ENCODE measurements at places on chromosomes 4 and X.

GRCh38 chr4:130395871-130396270 is 1299.9 kb downstream of the C4orf33 start:
- DNase-seq, result no peak

DNA sequence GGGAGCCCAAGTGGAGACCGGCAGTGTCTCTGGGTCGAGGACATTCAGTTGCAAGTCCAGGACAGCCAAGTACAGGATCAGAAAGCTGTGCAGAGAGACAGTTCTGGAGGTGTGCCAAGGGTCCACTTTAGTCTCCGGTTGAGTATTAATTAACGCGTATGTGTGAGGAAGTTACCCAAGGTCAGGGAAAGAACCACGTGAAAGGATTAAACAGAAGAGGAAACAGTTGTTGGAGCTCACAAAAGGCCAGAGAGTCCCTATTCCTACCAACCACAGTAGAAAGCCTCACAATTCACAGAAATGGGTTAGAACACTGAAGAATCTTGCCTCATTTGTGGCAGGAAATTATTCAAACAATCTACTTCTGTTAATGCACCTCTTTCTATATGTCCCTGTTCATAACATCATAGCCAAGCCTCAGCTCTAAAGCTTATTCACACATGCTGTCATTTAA is 17.9 kb upstream of the NSUN7 start:
- DNase-seq, result peak; percentile 28

GRCh38 chr4:44425614-44426208 is 22.9 kb downstream of the KCTD8 start:
- no peak for DNase-seq

DNA sequence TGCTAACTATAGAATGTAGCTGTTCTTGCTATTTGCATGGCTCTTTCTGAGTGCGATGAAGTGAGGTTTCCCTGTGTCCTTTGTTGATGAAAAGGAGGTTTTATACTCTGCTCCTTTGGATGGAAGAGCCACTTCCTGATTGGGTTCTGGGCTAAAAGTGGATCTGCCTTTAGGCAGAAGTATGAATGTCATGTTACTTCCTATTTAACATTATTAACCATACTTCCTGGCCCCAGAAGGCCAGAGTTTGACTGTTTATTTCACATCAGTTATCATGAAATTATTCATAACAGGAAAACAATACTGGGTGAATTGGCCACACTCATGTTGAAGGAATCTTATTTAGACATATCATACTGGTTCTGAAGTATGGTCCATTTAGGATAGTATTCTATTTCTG is 386.2 kb downstream of the PCDH7 start:
- no peak for DNase-seq

DNA sequence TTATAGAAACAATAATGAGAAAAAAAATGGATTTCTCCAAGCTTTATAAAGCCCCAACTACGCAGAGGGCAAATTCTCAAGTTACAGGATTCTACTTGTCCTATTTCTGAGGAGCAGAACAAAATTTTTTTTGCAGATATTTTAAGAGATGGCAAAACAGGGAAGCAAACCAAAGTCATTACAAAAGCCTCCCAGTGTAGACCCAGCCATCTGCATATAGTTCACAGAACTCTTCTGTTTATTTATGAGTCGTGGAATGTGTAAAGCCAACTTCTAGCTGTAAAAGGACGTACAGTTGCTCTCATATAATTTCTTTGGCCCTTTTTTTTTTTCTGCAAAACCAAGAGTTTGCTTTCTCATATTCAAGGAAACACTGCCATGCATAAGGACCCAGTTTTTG is 120.4 kb downstream of the PCDH7 start:
- DNase-seq, result no peak

GRCh38 chr4:173537613-173538147 is 7.7 kb upstream of the HAND2 start:
- no peak for DNase-seq

- DNase-seq, result peak; percentile 42
These were observed 169.9 kb downstream of the AASDH start for GRCh38 chr4:56217343-56217890.

- no peak for DNase-seq
These were observed 15.1 kb upstream of the NKX3-2 start for GRCh38 chr4:13559413-13559812.

- peak; percentile 12 for DNase-seq
These were observed 45.6 kb downstream of the MAOB start for GRCh38 chrX:43836435-43837184.

DNA sequence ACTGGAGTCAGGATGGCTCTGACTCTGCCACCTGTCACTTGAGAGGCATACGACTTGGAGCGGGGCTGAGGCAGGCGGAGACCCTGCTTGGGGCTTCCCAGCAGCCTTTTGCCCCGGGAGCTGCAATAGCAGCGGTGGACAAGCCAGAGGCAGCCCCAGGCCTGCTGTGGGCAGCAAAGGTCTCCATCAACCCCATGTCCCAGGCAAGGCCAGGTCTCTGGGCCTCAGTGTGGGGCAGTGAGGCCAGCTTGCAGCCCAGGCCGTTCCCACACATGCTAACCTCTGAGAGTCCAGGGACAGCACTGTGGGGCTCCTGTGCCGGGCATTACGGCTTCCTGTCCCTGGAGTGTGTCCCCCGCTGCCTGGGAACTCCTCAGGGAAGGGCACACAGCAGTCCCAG is 53.0 kb downstream of the FAM53A start:
- no peak for DNase-seq

DNA sequence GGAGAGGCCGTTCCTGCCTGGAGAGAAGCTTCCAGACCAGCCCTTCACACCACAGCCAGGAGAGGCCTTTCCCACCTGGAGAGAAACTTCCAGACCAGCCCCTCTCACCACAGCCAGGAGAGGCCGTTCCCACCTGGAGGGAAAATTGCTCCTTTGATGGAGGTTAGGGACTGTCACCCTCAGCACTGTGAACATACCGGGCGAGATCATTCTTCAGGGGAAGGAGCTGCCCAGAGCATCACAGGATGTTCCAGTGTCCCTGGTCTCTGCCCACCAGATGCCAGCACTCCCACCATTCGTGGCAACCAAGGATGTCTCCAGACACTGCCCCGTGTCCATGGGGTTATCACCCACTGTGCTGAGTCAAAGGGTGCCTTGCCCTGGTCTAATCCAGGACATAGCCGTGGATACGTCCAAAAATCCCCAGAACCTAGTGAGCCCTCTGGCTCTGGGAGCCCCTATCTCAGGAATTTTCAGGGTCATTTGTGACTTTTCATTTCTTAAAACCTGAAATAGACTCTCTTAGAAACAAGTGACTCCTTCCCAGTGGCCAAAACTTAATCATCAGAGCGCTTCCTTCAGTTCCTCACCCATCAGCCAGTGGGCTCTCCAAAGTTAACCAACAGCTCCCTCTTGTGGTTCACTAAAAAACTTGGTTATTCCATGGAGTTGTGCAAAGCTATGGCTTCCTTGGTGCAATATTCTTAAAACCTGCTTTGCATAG is 80.2 kb downstream of the CRMP1 start:
- peak; percentile 58 for DNase-seq

DNA sequence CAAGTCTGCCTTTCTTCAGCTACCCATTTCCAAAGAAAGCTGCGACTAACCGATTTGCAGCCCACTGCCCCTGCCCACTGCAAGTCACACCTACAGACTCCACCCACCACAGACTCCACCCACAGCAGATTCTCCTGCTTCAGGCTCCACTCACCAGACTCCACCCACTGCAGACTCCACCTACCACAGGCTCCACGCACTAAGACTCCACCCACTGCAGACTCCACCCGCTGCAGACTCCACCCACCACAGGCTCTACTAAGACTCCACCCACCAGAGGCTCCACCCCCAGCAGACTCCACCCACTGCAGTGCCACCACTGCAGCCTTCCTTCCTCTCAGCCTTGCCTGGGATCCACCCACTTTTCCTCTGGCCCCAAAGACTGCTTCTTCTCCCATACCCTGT is 41.3 kb downstream of the ABLIM2 start:
- DNase-seq, result peak; percentile 12

GRCh38 chr4:152117520-152117919 is 356.7 kb upstream of the GATB start:
- no peak for DNase-seq

DNA sequence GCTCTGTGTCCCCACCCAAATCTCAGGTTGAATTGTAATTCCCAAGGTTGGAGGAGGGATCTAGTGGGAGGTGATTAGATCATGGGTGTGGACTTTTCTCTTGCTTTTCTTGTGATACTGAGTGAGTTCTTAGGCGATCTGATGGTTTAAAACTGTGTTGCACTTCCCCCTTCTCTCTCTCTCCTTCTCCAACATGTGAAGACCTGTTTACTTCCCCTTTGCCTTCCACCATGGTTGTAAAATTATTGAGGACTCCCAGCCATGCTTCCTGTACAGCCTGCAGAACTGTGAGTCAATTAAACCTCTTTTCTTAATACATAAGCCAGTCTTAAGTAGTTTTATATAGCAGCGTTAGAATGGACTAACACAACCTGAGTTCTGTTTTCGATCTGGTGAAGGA is 738.2 kb downstream of the ARAP2 start:
- DNase-seq, result no peak

DNA sequence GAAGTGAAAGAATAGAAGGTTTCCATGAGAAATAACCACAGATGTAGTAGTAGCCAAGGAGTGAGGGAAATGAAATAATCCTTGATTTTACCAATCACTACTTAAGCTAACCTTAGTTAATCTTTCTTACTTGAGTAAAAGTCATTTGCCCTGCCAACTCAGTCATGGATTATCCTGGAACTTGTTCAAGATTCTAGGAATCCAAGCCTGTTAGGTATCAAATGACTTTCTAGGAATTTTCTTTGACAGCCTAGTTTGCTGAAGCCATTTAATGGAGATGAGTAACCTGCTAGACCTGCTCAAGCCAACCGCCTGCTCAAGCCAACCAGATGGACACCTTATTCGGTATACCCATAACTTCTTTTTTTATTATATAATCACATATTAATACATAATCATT is 180.5 kb downstream of the KLHL13 start:
- DNase-seq, result no peak

GRCh38 chr4:127015667-127016117 is 617.1 kb upstream of the INTU start:
- no peak for DNase-seq

GRCh38 chrX:22462959-22463358 is 190.2 kb downstream of the CBLL2 start:
- DNase-seq, result no peak

GRCh38 chr4:44848466-44848865 is 122.1 kb upstream of the GNPDA2 start:
- DNase-seq, result no peak

GRCh38 chr4:184231573-184231972 is 13.9 kb upstream of the ENPP6 start:
- DNase-seq, result no peak

GRCh38 chr4:54683616-54684346 is 26.0 kb downstream of the KIT start:
- peak; percentile 13 for DNase-seq

DNA sequence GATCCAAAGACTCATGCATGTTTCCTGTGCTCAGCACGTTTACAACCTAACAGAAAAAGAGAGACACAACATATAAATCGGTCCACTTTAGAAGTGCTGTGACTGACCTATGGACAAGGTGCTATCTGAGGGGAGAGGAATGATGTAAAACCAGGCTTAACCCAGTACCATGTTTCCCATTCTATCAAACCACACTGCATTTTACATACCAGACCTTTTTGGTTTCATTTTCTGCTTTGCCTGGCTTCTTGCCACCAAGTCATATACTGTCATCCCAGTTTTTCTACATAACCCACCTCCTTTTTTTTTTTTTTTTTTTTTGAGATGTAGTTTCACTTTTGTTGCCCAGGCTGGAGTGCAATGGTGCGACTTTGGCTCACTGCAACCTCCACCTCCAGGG is 82.2 kb downstream of the KLF8 start:
- DNase-seq, result no peak

DNA sequence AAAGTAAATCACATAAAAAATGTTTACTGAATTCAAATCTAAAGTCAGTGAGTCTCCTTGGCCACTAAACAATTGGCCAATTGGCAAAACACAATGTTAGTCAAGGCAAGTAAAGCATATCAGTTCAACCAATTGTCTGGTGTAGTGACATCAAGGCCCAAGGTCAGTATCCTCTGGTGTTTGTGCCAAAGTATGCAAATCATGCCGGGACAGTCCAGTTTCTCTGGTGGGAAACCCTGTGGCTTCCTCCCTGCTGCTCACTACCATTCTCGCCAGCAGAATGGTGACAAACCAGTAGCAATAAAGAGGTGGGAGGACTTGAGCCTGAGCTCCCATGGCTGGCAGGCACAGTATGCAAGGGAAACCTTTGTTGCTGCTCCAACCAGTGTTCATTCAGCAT is 314.9 kb upstream of the FGF13 start:
- no peak for DNase-seq
